Neural progenitor cell (in vitro differentiated cells): ENCODE measurements at places on chromosomes 11 and 22.

DNA sequence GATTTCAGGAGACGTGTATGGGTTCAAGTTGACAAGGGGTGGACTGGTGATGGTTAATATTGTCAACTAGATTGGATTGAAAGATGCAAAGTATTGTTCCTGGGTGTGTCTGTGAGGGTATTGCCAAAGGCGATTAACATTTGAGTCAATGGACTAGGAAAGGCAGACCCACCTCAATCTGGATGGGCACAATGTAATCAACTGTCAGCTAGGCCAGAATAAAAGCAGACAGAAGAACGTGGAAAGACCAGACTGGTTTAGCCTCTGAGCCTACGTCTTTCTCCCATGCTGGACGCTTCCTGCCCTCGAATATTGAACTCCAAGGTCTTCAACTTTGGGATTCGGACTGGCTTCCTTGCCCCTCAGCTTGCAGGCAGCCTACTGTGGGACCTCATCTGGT is 1.7 kb upstream of the YPEL4 start:
- DNase-seq, result no peak

GRCh38 chr11:79437278-79437980 is 3.4 kb downstream of the TENM4 start:
- DNase-seq, result peak; percentile 85

- DNase-seq, result no peak
Measured at GRCh38 chr11:93783362-93783761, 720 bp upstream of the MED17 start.

- DNase-seq, result no peak
Measured at GRCh38 chr11:128409476-128409875, 177.9 kb downstream of the ETS1 start.

DNA sequence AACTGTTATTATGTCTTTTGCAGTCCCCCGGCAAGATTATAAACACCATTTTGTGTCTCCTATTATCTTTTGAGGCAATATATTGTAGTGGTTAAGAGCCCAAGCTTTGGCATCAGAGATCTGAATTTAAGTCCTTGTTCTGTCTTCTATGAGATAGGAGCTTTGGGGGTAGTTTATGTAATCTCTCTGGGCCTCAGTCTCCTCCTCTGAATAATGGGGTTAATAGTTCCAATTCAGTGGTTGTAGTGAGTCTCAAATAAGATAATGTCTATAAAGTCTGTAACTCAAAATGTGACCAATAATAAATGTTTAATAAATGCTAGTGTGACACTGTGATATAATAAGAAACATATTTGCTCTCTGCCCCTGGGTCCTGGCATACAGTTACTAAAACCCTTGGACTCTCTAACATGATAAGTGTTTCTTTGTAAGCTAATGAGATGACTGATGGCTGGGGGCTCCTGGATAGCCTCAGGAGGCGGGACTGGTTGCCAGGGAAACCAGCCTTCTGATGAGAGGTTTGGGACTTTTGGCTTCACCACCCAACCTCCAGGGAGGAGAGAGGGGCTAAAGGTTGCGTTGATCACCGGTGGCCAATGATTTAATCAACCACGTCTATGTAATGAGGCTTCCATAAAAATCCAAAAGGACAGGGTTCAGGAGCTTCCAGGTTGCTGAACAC is 183.4 kb upstream of the MTMR2 start:
- peak; percentile 46 for DNase-seq

DNA sequence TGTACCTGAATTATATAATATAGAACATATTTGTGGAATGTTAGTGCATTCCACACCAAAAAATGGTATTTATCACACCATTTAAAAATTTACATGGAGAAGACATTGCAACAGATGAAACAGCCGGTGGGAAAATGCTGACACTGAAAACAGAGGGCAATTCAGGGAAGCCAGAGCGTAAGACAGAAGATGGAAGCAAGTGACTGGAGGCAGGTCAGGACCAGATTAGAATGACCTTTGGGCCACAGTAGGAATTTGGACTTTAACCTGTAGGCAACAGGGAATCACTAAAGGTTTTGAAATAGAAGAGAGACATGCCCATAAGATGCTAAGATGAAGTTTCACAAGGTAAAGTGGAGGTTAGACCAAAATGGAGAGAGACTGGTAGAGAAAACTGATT is 60.5 kb downstream of the METTL15 start:
- no peak for DNase-seq

GRCh38 chr11:84193706-84194105 is 907.5 kb upstream of the CCDC90B start:
- no peak for DNase-seq

GRCh38 chr22:42679691-42680090 is 30.5 kb upstream of the CYB5R3 start:
- DNase-seq, result no peak

- DNase-seq, result no peak
Measured at GRCh38 chr11:106172386-106172991, 95.0 kb downstream of the AASDHPPT start.

DNA sequence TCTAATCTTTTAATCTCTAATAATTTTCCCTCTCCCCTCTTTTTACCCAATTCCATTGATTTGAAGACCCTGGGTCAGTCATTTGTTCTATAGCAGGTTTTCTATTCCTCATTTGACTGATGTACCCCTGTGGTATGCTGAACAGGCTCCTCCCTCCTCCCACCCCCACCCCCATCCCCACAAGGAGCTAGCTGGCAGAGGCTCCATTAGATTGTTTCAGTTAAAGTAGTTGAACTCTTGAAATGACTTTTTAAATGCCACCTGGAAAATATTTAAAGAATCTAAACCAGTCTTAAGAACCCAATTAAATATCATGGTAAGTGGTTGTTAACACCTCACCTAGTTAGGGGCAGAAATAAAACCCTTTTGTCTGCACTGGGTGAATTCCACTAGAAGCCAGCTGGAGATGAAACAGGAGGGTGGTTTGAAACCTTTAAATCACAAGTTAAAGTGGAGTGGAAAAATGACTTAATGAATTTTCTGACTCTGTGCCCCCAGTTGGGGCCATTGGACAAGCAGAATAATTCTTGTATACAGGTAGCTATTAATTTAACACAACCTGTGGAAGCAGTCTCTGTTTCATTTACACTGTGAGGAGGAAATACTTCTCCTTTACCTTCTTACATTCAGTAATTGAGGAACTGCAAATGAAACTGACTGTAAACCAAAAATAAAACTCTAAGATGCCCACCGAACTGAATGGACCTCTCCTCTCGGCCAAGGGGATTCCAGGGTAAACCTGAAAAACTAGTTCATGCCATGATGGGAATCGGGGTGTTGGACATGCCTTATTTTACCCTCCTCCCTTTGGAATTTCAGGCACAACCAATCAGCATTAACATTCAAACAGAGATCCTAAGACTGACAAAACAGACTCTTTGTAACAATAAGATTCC is 30.7 kb downstream of the PRR5L start:
- no peak for DNase-seq
